ENCODE measurements at places on chromosomes 16 and 17.

- no peak for DNase-seq
Observed at GRCh38 chr16:31083981-31084380, 4.8 kb downstream of the PRSS53 start.

GRCh38 chr17:5672815-5673430 lies 88.6 kb upstream of the NLRP1 start:
- no peak for DNase-seq

DNA sequence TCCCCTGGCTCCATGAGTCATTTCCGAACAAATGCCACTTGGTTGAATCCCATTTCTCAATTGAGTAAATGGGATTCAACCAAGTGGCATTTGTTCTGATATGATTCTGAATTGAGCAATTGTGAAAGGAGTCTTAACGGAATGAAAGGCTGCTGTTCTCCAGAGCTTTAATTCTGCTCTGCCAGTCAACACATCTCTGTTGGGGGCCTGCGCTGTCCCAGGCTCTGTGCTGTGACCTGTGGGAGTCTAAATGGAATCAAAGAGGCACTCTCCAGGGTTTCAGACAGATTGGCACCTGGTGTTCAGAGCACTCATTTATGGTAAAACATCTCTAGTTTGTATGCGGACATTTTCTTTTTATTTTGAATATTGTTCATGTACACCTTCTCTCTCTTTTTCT lies 126.2 kb downstream of the WSCD1 start:
- no peak for DNase-seq

- no peak for DNase-seq
Observed at GRCh38 chr17:1779571-1780131, 17.8 kb downstream of the SERPINF1 start.

GRCh38 chr16:78972006-78972405 lies 628.5 kb downstream of the MAF start:
- no peak for DNase-seq

- DNase-seq: peak; percentile 30
Observed at GRCh38 chr17:20896153-20896649, 146.6 kb downstream of the USP22 start.
